ENCODE measurements at places on chromosomes 1 and 21. TPM values are rescaled to one million over a fixed set of nuclear protein-coding genes. Genes with fewer than 3 reads are reported as not detected.

The CTSS gene
- 100 TPM for total RNA-seq

DNA sequence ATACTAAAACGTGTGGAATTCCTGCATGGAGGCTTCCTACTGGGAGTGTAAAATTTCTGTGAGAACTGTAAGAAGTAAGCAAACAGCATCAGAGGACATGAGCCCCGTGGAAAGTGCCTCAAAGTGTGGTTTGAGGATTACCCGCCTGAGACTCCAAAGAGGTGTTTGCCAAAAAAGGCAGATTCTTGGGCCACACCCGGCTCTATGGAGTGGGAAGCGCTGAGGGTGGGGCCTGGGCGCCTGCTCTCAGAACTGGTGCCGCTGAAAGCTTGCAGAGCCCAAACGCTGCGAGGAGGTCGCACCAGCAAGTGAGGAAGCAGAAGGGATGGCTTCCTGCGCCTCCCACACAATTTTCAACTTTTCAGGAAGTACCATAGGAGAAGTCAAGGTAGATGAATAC, 43.0 kb upstream of the PSEN2 start:
- peak; percentile 60 for DNase-seq

DNA sequence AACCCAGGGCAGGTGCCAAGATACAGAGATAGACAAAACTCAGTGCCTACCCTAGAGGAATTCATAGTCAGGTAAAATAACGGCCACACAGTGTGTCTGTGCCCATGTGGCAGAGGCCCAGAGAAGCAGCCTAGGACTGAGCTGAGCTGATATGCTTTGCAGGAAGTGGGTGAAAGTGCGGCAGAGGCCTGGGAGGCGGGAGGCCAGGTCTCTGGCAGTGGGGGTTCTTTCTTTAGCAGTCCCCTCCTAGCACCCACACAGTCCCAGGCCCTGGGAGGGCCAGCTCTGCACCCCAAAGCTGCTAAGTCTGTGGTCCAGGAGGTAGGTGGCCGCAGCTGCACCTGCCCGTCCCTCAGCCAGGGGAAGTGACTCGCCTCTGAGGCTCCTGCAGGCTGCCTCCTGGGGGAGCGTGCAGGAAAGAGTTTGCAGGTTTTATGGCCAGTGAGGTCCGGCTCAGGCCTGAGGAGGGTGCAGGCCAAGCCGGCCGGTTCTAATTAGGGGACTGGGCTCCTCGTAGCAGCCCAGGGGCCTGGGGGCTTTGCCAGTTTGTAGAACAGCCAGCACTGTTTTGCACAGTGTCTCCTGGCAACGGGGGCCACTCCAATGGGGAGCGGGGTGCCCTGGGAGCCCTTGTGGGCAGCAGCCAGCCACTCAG, 107.9 kb downstream of the SPSB1 start:
- no peak for DNase-seq

The TRPM2 gene
- total RNA-seq = 13.1 TPM

DNA sequence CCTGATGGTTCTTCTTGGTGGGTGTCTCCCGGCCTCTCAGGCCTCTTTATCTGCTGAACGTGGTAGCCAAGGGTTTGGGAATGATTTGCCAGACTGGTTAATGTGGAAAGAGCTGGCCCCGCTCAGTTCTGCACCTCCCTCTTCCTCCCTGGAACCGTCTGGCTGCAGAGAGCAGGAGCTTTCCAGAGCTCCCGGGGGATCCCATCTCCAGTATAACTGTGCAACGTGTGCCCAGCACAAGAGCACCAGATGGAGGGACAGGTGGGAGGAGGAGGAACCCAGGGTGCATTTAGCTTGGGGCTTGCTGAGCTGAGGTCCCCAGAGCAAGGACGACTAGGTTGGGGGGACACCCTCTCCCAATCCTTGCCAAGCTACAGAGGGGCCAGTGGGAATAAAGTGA, 5.0 kb downstream of the TFF1 start:
- DNase-seq = no peak

The CA6 gene
- total RNA-seq = 0.17 TPM

The NPPA gene
- total RNA-seq = not detected

The SUSD4 gene
- 2.6 TPM for total RNA-seq

- DNase-seq = no peak
Measured at GRCh38 chr1:243729956-243730355, 120.1 kb downstream of the AKT3 start.

DNA sequence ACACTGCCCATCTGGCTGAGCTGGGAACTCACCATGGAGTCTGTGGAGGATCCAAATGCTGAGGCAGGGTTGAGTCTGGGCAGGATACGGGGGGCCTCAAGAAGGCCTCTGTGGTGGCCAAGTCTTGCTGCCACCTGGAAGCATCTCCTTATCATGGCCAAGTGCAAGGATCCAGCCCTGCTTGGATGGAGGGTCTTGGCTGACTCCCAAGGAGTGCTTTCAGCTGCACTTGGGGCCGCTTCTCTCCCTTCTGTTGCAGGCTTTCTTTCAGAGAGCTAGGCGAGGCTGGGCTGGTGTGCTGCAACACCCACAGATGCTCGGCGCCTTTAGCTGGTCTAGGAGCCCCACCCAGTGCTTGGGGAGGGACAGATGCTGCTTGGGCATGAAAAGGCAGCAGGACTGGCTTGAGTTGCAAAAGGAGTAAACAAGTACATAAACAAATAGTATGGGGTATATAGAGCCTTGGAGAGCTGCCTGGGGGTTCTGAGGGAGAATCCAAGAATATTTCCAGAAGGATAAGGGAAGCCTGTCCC, at the start of gene THEM5:
TSS of gene THEM5 (minus strand) at position 302 of the 533 bp plus-strand sequence. CDS start at position 155, 147 bp downstream.
- no peak for DNase-seq

All from adrenal gland (tissue), 19 donors.